ENCODE measurements at places on chromosomes 12 and 14.

DNA sequence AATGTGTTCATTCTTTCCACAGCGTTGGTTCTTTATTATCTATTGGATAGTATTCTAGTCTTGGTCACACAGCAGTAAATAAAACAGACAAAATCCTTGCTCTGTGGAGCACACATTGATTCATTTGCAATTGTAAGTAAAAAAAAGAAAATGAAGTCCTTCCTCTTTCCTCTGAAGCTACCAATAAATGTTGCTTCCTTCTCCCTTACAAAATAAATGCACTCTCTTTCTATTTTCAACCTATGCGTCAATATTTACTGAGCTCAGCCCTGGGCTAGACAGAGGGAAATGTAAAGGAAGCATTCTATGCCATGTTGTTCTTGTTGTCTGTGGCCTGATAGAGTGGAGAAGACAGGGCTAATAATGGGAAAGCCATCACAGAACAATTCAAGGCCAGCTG lies 2.9 kb downstream of the ABHD12B start:
- no peak for DNase-seq

DNA sequence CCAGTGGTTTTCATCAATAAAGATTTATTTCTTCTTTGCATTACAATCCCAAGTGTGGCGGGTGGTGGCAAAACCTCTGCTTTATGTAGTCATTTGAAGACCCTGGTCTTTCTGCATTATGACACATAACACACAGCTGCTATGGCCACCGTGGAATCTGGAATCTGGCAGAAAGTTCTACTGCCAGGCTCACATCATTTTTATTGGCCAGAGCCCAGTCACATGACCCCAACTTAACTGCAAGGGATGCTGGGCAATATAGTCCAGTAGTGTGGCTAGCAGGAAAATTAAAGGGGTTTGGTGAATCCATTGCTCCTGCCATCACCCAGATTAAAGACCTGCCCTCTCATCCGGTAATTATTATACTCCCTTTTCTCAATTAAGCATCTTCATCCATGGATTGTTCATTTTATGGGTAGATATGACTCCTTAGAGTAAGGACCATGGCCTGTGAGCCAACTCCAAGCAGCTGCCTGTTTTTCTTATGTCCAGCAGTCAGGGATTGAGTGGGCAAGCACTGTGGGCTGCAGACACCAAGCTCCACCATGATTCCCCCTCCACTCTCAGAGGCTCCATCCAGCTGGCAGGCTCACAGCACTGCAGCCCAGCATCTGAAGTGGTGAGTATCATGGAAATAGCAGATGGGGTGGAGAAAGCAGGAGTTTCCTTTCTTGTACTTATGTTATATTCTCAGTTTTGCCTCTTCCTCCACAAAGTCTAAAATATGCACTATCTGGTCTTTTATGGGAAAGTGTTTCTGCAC lies 1030.7 kb downstream of the AACS start:
- DNase-seq: no peak

- no peak for DNase-seq
Observed at GRCh38 chr12:28883406-28883997, 265.6 kb upstream of the FAR2 start.

GRCh38 chr12:41802803-41803202 lies 341.9 kb downstream of the GXYLT1 start:
- no peak for DNase-seq

GRCh38 chr14:99131632-99132271 lies 140.2 kb downstream of the BCL11B start:
- DNase-seq: no peak

GRCh38 chr12:93593843-93594242 lies 21.4 kb downstream of the SOCS2 start:
- no peak for DNase-seq

GRCh38 chr12:56805355-56805754 lies 42.2 kb downstream of the HSD17B6 start:
- no peak for DNase-seq
